ENCODE measurements at places on chromosomes 11 and 22. TPM values are rescaled to one million over a fixed set of nuclear protein-coding genes. Genes with fewer than 3 reads are reported as not detected.

GRCh38 chr11:130122141-130122575 is 37.4 kb upstream of the ST14 start:
- no peak for DNase-seq

GRCh38 chr11:5362017-5362625 is 10.8 kb downstream of the OR51B6 start:
- DNase-seq, result peak; percentile 78

The OR2D2 gene
- not detected for total RNA-seq

GRCh38 chr11:120431633-120432032 is 79.9 kb upstream of the GRIK4 start:
- no peak for DNase-seq

DNA sequence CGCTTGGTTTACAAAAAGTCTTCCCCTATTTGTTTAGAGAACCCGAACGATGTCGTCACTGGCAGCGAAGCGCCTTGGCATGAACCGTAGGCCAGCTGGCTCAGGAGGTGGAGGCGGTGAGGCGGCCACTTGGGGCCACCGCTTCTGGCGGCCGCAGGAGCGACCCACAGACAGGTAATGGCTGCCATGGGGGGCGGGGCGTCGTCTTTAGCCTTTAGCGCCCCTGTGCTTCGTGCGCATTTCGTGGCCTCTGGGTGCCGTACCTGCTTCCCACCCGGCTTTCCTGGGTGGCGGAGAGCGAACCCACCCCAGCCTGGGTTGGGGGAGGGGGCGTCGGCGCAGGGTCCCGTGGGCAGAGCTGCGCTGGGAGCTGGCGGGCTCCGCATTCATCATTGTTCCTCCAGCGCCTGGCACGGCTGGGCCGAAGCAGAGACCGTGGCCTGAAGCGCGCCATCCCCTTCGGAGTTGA is 469 bp upstream of the OSBP2 start:
- peak; percentile 16 for DNase-seq

The FOLR2 gene
- not detected for total RNA-seq

- DNase-seq, result no peak
Measured at GRCh38 chr11:126331286-126331685, 24.2 kb upstream of the ST3GAL4 start.

The KRTAP5-8 gene
- not detected for total RNA-seq

The FGF3 gene
- not detected for total RNA-seq

DNA sequence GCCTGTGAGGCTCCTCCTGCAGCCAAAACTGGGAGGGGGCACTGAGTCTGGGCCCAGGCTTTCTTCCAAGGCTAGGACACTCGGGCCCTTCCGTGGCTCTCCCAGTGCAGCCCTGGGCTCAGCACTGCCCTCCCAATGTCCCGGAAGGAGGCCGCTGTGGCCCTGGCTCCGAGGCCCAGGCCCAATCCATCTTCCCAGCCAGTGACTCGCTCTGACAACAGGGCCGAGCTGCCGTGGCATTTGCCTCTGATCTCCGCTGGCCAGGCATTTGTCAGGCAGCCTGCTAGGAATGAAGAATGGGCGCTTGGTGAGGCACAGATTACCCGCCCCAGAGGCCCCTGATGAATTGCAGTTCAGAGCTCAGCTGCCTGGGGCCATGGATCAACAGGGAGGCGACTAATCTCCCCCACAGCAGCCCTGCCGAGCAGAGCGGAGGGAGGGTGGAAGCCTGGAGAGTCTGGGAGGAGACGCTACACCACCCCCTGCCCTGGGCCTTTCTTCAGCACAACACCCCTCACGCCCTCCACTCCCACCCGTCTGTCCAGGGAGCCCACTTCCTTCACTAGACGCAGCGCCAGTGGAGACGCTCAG is 8.3 kb downstream of the FXYD2 start:
- peak; percentile 52 for DNase-seq

GRCh38 chr11:117572129-117572528 is 224.9 kb downstream of the DSCAML1 start:
- DNase-seq, result no peak

- no peak for DNase-seq
Measured at GRCh38 chr22:25364281-25364680, 144.8 kb downstream of the CRYBB2 start.

DNA sequence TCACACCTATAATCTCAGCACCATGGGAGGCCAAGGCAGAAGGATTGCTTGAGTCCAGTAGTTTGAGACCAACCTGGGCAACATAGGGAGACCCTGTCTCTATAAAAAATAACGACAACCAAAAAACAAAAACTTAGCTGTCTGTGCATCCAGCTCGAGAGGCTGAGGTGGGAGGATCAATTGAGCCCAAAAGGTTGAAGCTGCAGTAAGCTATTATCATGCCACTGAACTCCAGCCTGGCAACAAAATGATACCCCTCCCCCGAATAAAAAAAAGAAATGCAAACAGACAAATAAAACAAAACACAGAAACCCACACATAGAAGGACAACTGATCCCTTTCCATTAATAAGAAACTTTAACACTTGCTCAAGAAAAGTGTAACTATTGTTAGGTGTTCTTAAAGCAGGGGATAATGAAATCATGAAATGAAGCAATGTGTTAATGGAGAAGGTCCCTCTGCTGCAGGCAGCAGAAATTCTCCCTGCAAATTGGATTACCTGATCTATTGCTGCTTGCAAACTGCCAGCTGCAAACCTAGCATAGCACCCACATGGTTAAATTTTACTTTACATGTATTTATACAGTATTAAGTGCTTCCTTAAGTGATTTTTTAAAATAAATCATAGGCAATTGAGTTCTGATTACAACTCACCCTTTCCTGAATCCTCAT is 226.3 kb downstream of the SBF2 start:
- no peak for DNase-seq

The CENPM gene
- 1.1 TPM for total RNA-seq

The OR52E8 gene
- total RNA-seq, result not detected

The CBLIF gene
- not detected for total RNA-seq

GRCh38 chr11:23423656-23424055 is 563.4 kb upstream of the CCDC179 start:
- DNase-seq, result no peak

GRCh38 chr11:803770-804598 is 1.0 kb downstream of the PIDD1 start:
- DNase-seq, result no peak

The RNASEH2C gene
- 44.6 TPM for total RNA-seq

The HDHD5 gene
- total RNA-seq, result 20.3 TPM

GRCh38 chr11:34180040-34180813 is 74.8 kb downstream of the NAT10 start:
- DNase-seq, result no peak

GRCh38 chr11:116168459-116168787 is 604.4 kb downstream of the BUD13 start:
- no peak for DNase-seq

- peak; percentile 76 for DNase-seq
Measured at GRCh38 chr11:108559904-108560303, 33.7 kb downstream of the EXPH5 start.

DNA sequence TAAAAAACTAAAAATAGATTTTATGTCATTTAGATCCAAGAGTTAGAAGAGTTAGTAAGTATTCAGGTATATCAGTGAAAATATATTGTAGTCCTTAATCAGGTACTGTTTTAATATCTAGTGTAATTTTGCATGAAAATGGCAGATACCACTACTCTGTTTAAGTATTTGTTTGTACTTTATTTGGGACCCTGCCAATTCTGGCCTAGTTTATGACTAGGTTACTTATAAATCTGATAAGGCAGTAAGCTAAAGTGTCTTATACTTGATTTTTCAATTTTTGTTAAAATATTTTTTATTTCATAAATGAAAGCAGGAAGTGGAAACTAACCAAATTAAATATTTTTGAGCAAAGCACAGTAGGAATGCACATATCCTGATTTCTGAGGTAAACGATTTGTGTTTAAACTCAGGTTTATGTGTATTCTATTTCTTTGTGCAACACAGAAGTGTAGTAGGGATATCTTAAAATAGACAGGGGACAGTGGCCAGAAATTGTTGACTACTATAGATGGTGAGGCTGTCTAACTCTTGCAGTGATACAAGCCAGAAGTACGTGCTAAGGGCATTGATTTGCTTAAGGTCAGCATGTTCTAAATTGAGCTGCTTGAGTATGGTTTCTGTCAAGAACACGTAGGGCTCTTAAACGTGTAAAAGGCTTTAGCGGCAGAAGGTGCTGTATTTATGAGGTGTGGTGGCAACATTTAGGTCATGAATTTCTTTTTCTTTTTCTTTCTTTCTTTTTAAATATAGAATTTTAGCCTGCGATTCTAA is 34.0 kb downstream of the HIPK3 start:
- peak; percentile 57 for DNase-seq

- DNase-seq, result peak; percentile 82
Measured at GRCh38 chr11:111324277-111324720, 26.0 kb downstream of the POU2AF3 start.

DNA sequence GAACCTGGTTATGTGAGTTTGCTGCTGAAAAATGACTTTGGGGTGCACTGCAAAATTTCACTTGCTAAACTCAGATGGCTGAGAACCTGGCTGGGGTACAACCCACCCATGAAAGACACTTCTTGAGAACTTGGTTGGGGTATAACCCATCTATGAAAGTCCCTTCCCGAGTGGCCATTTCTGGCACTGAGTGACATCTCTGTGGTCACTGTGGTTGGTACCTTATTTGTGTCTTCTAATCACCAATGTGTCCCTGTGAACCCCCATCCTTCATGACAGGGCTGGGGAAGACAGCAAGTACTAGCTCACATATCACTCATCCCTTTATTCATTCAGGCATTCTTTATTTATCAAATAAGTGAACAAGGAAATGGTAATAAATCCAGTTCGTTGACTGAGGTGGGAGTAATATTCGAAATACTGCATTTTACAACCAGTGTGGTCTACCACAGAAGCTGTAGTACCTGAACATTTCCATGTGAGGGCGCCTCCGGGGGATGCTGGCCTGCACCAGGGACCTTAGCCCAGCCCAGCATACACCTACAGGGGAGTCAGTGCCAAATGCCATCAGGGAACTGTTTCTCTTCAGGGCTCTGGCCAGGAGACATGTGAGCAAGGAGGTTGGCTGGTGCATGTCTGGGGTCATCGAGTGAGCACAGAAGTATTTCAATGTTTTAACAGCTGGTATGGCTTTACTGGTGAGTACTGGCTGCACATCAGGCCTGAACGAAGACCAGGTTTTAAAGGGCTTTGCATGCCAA is 122.1 kb downstream of the CSNK2A3 start:
- DNase-seq, result no peak

- no peak for DNase-seq
Measured at GRCh38 chr22:19244600-19245352, 46.7 kb downstream of the CLTCL1 start.

GRCh38 chr11:125586623-125587022 is 6.0 kb upstream of the STT3A start:
- DNase-seq, result no peak

The TRIM66 gene
- 4.1 TPM for total RNA-seq

- DNase-seq, result no peak
Measured at GRCh38 chr22:34842630-34843029, 223.3 kb upstream of the ISX start.

- DNase-seq, result no peak
Measured at GRCh38 chr11:67022961-67023956, at the start of gene SYT12. TSS of gene SYT12 (plus strand) at chr11:67023134. CDS start at chr11:67030145, 7,011 bp downstream.

DNA sequence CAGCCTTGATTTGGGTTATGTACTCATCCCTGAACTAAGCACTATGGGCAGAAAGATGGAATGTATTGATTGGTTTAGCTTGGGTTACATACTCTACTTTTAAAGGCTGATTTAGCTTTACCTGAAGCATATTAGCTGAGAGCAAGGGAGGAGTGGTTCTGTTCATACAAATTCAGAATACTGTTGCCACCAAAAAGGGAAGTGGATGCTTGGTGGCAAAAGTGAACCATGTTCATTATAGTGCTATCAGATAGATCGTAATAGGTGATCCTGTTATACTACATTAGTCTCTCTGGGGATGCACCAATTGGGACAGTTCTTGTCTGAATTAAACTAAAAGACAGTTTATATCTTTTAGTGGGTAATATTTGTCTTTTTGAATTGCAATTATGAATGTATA is 44.5 kb upstream of the RRM1 start:
- DNase-seq, result no peak

GRCh38 chr11:101807531-101807930 is 107.3 kb upstream of the CEP126 start:
- no peak for DNase-seq

The MRGPRX3 gene
- not detected for total RNA-seq

The OR52I1 gene
- total RNA-seq, result not detected

- DNase-seq, result no peak
Measured at GRCh38 chr22:36867695-36868094, 6.9 kb downstream of the NCF4 start.

The OMP gene
- 1.1 TPM for total RNA-seq

DNA sequence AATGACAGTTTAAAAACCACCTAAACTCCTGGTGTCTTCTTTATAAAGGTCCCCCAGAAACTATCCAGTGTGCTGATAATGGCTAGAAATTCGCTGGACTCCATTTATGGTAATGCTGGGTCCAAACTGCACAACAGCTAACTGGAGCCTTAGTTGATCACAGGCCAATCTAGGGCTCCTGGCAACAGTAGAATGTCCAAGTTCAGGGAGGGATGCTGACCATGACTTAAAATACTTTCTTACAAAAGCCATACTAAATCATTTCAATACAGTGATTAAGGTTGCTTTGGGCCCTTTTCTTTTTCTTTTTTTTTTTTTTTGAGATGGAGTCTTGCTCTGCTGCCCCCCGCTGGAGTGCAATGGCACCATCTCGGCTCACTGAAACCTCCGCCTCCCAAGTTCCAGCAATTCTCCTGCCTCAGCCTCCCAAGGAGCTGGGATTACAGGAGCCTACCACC is 14.5 kb upstream of the GAB2 start:
- peak; percentile 39 for DNase-seq

- DNase-seq, result no peak
Measured at GRCh38 chr22:42964994-42965699, 49.8 kb downstream of the PACSIN2 start.

DNA sequence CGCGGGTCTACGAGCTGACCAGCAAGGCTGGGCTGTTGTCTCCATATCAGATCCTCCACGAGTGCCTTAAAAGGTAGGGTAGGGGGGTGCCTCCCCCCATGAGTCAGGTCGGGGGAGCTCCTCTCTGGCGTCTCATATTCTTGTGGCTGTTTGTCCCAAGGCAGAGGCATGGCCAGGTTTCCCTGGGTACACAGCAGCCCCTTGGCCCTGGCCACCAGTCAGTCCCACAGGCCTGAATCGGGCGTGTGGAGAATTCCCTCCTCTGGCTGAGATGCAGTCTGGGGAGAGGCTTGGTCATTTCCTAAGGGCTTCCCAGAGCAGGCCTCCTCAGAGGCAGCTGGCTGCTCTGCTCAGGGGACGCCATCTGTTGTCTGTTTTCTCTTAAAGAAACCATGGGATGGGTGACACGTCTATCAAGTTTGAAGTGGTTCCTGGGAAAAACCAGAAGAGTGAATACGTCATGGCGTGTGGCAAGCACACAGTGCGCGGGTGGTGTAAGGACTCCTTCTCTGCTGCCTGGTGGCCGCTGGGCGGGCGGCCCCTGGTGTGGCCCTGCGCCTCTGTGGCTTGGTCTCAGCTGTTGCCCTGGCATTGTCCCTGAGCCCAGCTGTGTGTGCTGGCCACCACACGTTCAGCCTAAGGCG is 9.6 kb upstream of the RANBP1 start:
- DNase-seq, result no peak
